ENCODE measurements at places on chromosomes 12 and 14.

GRCh38 chr12:66049538-66050282 is 80.8 kb downstream of the LLPH start:
- no peak for DNase-seq

- no peak for DNase-seq
These were observed 1.8 kb upstream of the UBE2N start for GRCh38 chr12:93443576-93443975.

DNA sequence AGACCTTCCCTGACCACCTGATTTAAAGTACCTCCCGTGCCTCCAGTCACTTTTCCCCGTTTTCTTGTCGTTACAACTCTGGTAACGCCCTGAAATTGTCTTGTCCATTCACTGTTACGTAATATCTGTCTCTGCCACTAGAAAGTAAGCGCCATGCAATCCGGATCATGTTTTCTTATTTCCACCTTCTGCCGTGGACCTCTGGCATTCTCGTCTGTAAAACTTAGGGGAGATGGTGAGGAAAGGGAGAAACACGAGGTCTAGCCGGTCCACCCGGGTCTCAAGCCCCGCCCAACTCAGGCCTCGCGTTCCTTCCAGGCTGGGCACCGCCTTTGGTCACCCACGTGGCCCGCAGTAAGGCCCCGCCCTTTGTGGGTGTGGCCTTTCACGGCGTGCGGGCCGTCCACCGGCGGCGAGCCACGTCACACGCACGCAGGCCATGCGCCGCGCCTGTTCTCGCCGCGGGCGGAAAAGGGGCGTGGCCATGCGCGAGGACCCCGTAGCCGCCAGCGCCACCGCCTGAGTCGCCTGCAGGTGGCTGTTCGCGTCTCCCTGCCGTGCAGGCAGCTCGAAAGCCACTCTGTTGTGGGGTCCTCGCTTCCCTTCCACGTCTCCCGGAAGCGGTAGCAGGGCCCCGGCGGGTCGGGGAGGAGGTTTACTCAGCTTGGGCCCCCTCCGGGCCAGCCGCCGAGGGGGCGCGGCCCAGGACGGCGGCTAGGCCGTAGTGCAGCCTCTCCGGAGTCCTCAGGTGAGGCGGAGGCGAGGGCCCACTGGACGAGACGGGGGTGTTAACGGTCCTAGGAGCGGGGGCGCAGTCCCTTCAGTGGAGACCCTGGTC is at the start of gene GOLGA5:
TSS of gene GOLGA5 (plus strand) at position 597 of the 838 bp plus-strand sequence. CDS start 3,133 bp downstream, outside the sequence.
- peak; percentile 87 for DNase-seq

DNA sequence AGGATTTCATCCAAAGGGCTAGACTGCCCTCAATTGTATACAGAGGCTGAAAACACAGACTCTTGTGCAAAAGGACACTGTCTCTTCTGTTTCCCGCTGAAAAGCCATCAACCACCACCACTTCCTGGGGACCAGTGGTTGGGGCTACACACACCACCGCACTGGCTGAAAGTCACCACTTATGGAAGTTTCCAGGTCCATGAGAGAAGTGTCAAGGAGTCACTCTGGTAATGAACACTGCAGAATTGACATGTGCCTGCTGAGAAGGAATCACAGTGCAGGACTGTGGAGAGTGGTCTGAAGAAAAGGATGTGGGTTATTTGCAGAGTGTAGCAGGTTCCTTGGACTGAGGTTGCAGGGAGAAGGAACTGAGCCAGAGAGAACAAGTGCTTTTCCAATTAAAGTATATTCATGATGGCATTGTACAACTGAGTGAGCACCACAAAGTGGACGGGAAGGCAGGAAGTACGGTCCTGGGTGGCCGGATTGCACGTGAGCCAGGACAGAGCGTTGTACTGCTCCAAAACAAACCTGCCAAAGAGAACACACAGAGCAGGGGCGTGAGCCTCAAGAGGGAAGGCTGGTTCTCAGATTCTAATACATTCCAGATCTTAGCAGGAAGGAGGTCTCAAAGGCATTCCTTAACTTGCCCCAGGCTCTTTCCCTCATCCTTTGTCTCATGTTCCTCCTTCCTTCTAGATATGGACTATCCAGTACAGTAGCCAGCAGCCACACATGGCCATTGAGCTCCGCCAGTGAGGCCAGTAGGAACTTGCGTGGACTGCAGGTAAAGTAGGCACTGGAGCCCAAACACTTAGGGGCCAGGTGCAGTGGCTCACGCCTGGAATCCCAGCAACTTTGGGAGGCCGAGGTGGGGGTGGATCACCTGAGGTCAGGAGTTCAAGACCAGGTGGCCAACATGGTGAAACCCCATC is 316.4 kb downstream of the MED13L start:
- DNase-seq, result no peak

GRCh38 chr12:77720258-77720657 is 110.4 kb upstream of the NAV3 start:
- no peak for DNase-seq

GRCh38 chr14:59869381-59870255 is 958 bp downstream of the RTN1 start:
- DNase-seq, result no peak

DNA sequence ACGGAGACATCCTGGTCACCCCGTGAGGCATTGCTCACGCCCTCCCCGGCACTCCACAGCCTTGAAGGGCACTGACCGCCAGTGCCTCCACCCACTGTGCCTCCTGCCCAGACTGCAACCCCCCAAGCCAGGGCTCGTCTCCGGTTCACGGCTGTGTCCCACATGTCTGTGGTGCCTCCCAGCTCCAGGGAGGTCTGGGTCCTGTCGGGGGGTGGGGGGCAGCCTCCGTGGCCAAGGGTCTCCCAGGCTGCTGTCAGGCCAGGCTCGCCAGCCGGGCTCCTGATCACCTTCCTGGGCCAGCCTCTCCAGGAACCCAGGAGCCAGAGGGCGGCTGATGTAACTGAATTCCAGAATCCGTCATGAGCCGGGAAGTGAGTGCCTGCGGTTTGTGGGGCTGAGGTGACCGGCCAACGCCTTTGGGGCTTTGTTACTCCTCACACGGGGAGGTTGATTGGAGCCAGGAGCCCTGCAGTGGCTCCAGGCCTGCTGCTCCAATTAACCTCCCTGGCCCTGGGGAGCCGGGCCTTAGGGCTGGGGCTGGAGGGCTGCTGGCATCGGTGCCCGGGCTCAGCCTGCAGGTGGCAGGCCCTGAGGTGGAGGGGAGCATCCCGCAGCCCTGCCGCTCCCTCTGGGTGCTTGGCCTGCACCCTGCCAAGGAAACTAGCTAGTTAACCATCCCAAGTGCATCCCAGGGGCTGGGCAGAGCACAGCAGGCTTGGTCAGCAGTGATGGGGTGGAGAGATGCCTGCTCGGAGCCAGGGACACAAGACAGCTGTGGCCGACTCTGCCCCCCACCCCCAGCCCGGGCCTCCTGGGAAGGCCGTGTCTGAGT is 36.4 kb upstream of the FBRSL1 start:
- peak; percentile 60 for DNase-seq

GRCh38 chr14:68627868-68628604 is 164.8 kb downstream of the ZFP36L1 start:
- no peak for DNase-seq

DNA sequence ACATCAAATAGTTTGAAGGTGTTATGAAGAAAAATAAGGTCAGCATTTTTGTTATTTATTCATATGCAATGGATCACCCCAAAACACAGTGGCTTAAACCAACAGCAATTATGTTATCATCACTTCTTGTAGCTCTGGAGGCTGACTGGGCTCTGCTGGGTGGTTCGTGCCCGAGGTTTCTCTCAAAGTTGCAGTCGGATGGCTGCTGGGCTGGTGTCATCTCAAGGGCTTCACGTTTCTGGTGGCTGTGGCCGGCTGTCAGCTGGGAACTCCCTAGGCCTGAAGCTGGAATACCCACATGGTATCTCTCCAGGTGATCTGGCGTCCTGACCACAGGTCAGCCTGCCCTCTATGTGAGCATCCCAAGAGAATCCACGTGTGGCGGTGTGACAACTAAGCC is 12.0 kb downstream of the DIO3 start:
- DNase-seq, result no peak

- DNase-seq, result no peak
These were observed 187.0 kb downstream of the DACT1 start for GRCh38 chr14:58824796-58825195.

DNA sequence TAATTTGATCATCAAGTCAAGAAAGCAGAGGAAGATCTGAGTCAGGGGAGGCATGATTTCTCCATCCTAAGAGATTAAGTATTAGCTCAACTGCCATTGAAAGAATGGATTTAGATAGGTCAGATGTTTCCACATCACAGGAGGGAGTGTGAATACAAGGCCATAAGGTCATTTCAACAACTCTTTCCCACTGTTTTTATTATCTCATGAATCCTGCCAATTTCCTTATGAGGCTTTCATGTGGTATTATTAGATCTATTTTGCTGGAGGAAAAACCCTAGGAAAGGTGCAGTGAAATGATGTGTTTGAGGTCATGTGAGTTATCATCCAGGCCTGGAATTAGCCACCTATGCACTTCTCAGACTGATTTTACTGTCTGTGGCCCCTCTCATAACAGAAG is 269.0 kb downstream of the NOVA1 start:
- DNase-seq, result no peak

DNA sequence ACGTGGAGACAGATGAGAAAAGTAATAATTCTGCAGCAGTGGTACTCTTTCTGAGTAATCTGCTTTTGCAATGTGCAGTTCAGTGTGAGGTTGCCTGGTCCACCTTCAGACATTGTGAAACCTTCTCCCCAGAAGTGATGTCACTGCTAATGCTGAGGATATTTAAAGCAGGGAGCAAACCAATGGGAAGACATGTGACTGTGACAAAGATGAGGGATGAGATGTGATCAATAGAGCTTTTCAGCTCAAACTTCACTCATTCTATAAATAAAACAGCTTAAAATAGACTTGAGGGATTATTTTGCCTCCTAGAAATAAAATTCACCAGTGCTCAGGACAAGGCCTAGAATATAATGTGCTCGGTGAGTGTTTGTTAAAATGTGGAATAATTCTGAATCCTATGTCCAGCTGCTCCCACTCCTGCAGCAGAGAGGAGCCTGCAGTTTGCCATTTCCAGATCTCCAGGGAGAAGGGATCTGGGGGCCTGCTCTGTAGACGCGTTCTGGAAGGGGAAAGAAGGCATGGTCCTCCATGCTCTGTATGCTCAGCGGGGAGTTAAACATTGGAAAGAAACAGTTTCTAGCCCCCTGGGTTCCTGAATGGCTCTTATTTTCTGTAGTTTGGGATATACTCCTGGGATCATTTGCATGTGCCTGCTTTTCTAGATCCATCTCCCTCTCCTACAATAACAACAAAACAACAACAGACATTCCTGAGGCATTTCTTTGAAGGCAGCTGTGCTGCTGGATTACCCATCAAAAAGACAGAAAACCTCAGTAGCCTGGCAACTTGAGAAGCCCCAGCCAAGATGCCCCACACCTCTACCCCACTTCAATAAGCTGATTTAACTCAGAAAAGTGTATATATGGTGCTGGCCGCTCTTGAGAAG is 8.9 kb downstream of the SLC7A8 start:
- no peak for DNase-seq

All from astrocyte (in vitro differentiated cells and primary cell).